ENCODE measurements at places on chromosomes 6 and 20.

DNA sequence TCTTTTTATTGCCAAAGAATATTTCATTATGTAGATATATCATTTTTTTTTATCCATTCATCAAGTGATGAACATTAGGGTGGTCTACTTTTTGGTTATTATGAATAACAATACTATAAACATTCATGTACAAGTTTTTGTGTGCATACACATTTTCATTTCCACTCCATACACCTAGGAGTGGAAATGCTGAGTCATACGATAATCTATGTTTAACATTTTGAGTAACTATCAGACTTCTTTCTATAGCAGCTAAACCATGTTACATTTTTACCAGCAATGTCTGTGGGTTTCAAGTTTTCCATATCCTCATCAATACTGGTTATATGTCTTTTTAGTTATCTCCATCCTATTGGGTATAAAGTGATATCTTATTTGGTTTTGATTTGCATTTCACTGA lies 65.7 kb downstream of the PRSS35 start:
- no peak for DNase-seq

- no peak for DNase-seq
These were observed 36.0 kb downstream of the SESN1 start for GRCh38 chr6:109058620-109059019.

DNA sequence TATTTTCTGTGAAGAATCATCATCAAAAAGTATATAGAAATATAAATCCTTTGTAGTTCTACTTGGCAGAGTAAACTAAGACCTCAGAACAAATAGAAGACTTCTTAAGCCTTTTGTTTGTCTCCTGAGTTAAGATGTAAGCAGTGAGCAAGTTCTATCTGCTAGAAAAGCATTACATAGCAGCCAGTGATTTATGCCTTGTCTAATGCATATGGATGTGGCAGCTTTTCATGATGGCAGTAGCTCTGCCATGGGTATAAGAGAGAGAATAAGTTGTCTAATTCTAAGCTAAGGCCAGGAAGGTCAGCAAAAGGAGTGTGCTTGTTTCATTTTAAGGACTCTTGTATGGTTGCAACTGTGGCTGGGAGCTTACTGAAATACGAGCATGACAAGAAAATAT lies 920.2 kb downstream of the GRIK2 start:
- no peak for DNase-seq

GRCh38 chr20:61888101-61888865 lies 177.4 kb downstream of the TAF4 start:
- no peak for DNase-seq

DNA sequence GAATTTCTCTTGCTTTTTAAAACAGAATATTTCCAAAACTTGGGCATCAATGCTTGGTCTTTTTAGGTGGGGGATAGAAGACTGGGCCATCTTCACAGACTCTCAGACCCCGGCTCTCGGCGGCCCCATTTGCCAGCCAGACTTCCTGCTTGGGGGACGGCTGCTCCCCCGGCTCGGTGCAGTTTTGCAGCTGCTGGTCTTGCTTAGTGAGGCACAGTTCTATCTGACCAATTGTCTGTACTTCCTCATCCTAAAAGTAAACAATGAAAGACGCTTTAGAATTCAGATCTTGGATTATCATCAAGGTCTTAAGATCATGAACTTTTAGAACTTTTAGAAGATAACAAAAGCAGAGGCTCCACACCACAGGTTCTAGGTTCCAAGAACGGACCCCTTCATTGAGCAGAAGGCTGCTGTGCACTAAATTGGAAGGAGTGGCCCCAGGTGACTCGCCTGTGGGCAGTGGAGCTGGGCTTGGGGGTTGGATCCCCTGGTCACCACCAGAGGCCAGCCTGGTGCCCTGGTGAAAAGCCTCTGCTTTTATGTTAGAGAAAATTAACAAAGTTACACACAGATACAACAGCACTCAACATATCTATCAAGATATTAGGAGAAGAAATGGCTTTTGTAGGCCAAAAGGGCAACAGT lies 26.7 kb downstream of the RNASET2 start:
- no peak for DNase-seq

GRCh38 chr6:157456524-157456829 lies 75.5 kb downstream of the ZDHHC14 start:
- no peak for DNase-seq

DNA sequence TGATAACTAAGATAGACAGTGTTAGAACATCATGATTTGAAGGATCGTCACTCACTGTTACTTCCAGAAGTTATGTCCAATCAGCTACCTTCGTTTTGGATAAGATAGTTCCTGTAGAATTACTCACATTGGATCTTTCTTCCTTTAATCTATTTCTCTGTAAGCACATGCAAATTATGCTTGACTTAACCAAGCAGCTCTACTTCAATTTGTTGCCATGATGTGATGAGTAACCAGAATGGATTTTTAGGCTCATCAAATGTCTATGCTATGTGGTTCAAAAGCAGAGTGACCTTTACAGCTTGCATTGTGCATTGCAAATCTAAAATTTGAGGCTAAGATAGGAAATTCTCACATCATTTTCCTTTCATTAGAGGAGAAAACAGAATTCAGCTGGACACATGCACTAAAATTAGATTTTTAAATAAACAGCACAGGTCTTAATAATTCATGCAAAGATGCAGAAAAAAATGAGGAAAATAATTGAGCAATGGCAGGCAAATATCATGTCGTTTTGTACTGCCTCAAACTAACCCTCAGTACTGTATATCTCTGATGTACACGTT lies 76.7 kb upstream of the ZFP64 start:
- no peak for DNase-seq

DNA sequence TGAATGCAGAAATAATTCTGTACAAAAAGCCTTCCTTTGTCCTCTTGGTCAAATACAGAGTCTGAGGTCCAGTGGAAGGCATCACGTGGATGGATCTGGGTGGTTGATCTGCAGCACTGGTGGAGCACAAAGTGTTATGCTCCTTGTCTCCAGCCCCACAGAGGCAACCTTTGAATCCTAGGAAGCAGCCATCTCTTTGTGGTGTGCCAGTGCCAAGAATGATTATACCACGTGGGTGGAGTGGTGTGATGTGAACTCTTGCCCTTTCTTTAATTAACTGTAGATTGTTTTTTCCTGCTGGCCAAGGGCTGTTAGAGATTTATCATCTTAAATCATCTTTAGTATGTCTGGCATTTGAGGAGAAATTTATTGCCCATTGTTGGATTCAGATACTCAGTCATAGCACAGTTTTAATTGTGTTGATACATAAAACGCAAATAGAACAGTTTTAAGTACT lies 31.1 kb downstream of the NCOA7 start:
- DNase-seq = no peak

GRCh38 chr6:14144678-14145113 lies 27.1 kb downstream of the CD83 start:
- DNase-seq = peak; percentile 73

DNA sequence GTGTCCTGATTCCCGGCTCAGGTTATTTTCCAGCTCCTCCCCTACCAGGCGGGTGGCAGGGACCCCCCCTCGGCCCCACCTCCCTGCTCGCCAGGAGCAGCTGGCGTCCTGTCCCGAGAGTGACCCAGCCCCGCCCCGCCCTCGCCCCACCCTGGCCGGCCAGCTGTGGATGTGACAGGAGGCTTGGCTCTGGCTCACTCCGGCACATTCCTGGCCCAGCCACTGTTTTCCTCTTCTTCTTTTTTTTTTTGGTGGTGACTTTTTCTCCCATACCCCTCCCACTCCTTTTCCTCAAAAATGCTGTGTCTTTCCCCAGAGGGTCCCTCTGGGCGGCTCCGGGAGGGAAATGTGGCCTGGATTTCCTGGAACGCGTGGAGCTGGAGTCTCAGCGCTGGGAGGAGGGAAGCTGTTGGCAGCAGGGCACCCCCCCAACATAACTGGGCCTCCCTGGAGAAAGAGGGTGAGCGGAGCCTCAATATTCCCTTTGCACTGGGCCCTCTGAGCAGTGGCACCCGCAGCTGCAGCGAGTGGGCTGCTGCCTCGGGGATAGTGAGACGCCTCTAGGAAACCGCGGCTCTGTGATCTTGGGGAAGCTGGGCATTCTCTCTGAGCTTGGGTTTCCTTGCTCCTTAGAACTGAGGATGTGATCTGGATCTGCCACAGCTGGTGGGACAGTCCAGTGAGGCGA lies 28.3 kb upstream of the CSNK2A1 start:
- no peak for DNase-seq

GRCh38 chr6:25831532-25832306 lies at the start of gene SLC17A1:
Gene SLC17A1, minus strand, starts transcription at chr6:25832052. Its CDS starts 1,495 bp downstream, at chr6:25830557.
- DNase-seq = no peak

DNA sequence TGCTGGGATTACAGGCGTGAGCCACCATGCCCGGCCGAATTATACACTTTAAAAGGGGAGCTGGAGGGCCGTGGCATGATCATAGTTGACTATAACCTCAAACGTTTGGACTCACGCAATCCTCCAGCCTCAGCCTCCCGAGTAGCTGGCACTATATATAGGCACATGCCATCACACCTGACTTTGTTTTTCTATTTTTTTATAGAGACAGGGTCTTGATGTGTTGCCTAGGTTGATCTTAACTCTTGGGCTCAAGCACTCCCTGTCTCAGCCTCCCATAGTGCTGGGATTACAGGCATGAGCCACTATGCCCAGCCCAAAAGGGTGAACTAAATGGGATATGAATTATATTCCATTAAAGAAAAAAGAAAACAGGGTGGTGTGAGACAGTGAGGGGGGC lies 7.8 kb downstream of the PTGIS start:
- DNase-seq = no peak

DNA sequence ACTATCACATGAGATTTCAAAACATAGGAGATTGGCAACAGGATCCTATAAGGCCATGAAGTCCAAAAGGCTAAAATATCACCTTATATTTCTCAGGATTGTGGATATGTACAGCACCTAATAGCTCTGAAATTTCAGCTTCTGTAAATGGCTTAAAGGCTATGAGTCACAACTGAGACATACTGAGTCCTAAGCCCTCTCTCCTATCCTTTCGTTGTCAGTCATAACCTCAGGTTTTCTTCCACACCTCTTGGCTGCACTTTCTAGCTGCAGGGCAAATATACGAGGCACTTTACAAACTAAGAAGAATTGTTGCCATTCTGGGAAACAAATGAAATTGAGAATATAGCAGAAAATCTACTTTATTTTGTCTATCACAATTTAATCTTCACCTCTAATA lies 969.9 kb upstream of the EPHA7 start:
- no peak for DNase-seq

GRCh38 chr6:112259337-112259675 lies 4.9 kb upstream of the LAMA4 start:
- no peak for DNase-seq

GRCh38 chr6:132961610-132962009 lies 147.2 kb downstream of the RPS12 start:
- no peak for DNase-seq

GRCh38 chr20:35726842-35727711 lies 15.0 kb downstream of the RBM39 start:
- DNase-seq = no peak

- no peak for DNase-seq
These were observed 79.5 kb downstream of the ZMYND8 start for GRCh38 chr20:47276851-47277534.

DNA sequence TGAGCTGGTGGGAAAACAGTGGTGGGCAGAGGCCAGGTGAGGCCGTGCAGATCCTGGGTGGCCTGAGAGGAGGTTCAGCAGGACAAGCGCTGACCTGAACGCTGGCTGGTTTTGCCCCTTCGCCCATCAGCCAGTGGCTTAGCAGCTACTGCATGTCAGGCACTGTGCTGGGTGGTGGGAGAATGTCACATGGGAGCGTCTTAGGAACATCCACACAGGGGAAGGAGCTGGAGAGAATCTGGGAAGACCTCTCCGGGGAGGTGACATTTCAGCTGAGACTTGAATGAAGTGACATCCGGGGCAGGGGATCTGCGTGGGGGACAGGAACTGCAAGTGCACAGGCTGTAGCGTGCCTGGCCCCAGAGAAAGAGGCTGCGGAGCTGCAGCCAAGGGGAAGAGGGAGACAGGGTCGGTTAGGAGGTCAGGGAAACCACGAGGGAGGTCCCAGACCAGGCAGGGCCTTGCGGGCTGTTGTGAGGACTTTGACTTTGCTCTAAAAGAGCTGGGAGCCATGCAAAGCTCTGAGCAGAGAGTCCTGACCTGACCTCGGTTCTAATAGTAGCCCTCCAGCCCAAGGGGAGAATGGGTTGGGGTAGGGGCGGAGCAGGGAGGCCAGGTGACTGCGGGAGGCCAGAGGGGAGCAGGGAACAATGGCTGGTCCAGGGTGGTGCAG lies 156.8 kb upstream of the PTPN1 start:
- DNase-seq = no peak
